ENCODE measurements at places on chromosomes 3 and 15. TPM values are rescaled to one million over a fixed set of nuclear protein-coding genes. Genes with fewer than 3 reads are reported as not detected.
A peak's percentile ranks its signal among the peaks of the same experiment; 100 is the strongest.

Gene ADAMTSL3
- total RNA-seq, result 0.22 TPM

GRCh38 chr3:197366301-197367044 lies 68.1 kb upstream of the DLG1 start:
- H3K4me3 ChIP-seq, result no peak overlapping the region
- no peak for DNase-seq
- H3K27me3 ChIP-seq, result no peaks in the 10 kb centered on the region
- H3K36me3 ChIP-seq, result no peaks in the 10 kb centered on the region
- H3K27ac ChIP-seq, result peak overlapping the region; percentile 61
- H3K4me1 ChIP-seq, result peaks cover 53% of the 10 kb centered on the region

DNA sequence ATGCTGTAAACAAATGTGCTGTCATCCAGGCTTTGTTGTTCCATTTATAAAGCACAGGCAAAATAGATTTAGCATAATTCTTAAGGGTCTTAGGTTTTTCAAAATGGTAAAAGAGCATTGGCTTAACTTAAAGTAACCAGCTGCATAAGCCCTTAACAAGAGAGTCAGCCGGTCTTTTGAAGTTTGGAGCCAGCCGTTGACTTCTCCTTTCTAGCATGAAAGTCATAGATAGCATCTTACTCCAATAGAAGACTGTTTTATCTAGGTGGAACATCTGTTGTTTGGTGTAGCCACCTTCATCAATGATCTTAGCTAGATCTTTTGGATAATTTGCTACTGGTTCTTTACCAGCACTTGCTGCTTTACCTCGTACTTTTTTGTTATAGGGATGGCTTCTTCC lies 297.5 kb upstream of the DCBLD2 start:
- H3K4me3 ChIP-seq, result no peak overlapping the region
- H3K4me1 ChIP-seq, result no peaks in the 10 kb centered on the region
- no peak overlapping the region for H3K27ac ChIP-seq

GRCh38 chr3:22263042-22263441 lies 512.0 kb upstream of the ZNF385D start:
- no peaks in the 10 kb centered on the region for H3K4me1 ChIP-seq
- no peaks in the 10 kb centered on the region for H3K36me3 ChIP-seq
- H3K27ac ChIP-seq, result no peak overlapping the region
- H3K27me3 ChIP-seq, result no peaks in the 10 kb centered on the region

DNA sequence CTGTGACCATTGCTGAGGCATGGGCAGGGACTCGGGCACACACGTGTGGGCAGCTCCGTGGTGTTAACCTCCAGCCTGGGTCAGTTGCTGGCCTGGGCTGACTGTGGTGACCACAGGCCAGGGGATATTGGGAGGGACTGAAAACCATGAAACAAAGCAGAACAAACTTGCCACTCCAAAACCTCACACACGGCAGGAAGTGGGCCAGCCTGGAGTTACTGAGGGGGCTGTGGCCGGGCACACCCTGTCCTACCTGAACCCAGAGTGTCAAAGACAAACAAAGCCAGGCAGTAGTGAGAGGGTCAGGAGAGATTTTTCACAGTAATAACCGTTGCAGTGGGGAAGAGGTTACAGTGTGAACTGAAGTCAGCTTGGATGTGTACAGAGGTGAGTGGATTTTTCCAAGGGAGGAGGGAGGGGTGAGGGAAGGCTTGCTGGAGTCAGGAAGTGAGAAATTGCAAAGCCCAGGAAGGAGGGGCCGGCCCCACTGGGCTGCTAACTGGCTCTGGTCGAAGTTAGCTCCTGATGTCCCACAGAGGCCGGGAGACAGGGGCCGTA lies 40.0 kb upstream of the ATP10A start:
- H3K4me1 ChIP-seq, result peaks cover 25% of the 10 kb centered on the region
- H3K4me3 ChIP-seq, result no peak overlapping the region
- H3K27ac ChIP-seq, result peak overlapping the region; percentile 4
- H3K27me3 ChIP-seq, result no peaks in the 10 kb centered on the region
- no peaks in the 10 kb centered on the region for H3K36me3 ChIP-seq

GRCh38 chr3:190443257-190443656 lies 6.4 kb downstream of the TMEM207 start:
- H3K4me1 ChIP-seq, result no peaks in the 10 kb centered on the region
- no peak overlapping the region for H3K4me3 ChIP-seq
- no peaks in the 10 kb centered on the region for H3K27me3 ChIP-seq

- no peak overlapping the region for H3K27ac ChIP-seq
- no peak overlapping the region for H3K4me3 ChIP-seq
- no peaks in the 10 kb centered on the region for H3K36me3 ChIP-seq
- H3K4me1 ChIP-seq, result no peaks in the 10 kb centered on the region
- no peak for DNase-seq
Measured at GRCh38 chr15:91915576-91915975, 62.1 kb downstream of the SLCO3A1 start.

- no peaks in the 10 kb centered on the region for H3K27me3 ChIP-seq
- no peak overlapping the region for H3K4me3 ChIP-seq
- no peaks in the 10 kb centered on the region for H3K36me3 ChIP-seq
- H3K27ac ChIP-seq, result no peak overlapping the region
- no peaks in the 10 kb centered on the region for H3K4me1 ChIP-seq
Measured at GRCh38 chr3:33915796-33916546, 117.5 kb downstream of the PDCD6IP start.

GRCh38 chr15:54810496-54810895 lies 386.2 kb downstream of the RSL24D1 start:
- no peaks in the 10 kb centered on the region for H3K27me3 ChIP-seq
- H3K4me1 ChIP-seq, result 0 out of 2 replicates have a peak, but pooled peaks cover 3% of the 10 kb centered on the region
- H3K27ac ChIP-seq, result no peak overlapping the region
- H3K4me3 ChIP-seq, result no peak overlapping the region
- H3K36me3 ChIP-seq, result no peaks in the 10 kb centered on the region

GRCh38 chr15:62950462-62950931 lies 92.0 kb upstream of the TPM1 start:
- no peak overlapping the region for H3K4me3 ChIP-seq
- no peaks in the 10 kb centered on the region for H3K36me3 ChIP-seq
- H3K4me1 ChIP-seq, result no peaks in the 10 kb centered on the region
- no peaks in the 10 kb centered on the region for H3K27me3 ChIP-seq
- DNase-seq, result no peak

DNA sequence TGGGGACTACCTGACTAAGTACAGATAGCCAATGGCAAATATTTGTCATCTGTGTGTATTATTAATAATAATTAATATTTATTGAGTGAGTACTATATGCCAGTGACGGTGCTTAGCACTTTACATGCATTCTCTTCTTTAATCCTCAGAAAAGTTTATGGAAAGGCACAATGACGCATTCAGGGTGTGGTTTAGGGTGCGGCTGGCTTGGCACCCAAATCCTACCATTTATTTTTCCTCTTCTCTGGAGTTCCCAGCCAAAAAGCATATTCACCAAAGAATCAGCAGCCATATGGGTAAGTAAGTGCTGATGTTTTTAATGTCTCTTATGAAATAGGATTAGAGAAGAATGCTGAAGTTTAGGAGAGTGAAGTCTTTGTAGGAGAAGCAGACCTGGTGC lies 140.4 kb upstream of the TP63 start:
- no peak for DNase-seq
- H3K4me1 ChIP-seq, result no peaks in the 10 kb centered on the region
- H3K27ac ChIP-seq, result no peak overlapping the region
- H3K4me3 ChIP-seq, result no peak overlapping the region
- H3K27me3 ChIP-seq, result no peaks in the 10 kb centered on the region

Data from SJCRH30 (cell line).